ENCODE measurements at places on chromosomes 7 and 10.

DNA sequence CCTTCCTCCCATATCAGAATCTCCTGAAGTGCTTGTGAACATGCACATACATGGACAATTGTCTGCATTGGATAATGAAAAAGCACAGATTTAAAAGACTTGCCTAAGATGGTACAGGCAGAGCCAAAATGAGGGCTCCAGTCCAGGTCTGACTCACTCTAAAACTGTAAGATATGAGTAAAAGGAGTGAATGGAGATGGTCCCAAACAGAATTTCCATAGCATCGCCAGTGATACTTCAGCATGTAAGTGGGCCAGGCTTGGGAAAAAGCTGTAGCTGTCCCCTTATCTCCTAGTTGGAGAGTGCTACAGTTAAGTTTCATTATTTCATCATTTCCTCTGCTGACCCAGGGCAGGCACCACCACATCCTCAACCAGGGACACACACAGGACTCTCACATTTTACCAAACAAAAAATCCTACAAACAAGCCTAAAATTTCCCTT, 26.4 kb upstream of the IL6 start:
- DNase-seq = no peak

DNA sequence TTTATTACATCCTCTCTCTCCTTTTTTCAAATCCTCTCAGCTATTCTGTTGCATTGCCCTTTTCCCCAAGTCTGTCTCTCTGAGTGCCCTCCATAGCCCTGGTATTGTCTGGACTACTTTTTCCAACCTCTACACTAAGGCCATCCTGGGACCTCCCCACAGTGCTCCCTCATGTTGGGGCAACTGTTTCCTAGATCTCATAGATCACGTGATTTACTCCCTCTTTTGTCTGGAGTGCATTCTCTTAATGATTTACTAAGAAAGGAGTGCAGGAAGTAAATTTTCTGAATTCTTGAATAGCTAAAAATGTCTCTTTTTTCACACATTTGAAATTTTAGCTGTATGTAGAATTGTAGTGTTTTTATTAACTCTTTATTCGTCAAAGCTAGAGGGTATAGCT, 217.0 kb downstream of the PAXIP1 start:
- no peak for DNase-seq

GRCh38 chr7:81210137-81211064, 291.6 kb upstream of the SEMA3C start:
- DNase-seq = no peak

DNA sequence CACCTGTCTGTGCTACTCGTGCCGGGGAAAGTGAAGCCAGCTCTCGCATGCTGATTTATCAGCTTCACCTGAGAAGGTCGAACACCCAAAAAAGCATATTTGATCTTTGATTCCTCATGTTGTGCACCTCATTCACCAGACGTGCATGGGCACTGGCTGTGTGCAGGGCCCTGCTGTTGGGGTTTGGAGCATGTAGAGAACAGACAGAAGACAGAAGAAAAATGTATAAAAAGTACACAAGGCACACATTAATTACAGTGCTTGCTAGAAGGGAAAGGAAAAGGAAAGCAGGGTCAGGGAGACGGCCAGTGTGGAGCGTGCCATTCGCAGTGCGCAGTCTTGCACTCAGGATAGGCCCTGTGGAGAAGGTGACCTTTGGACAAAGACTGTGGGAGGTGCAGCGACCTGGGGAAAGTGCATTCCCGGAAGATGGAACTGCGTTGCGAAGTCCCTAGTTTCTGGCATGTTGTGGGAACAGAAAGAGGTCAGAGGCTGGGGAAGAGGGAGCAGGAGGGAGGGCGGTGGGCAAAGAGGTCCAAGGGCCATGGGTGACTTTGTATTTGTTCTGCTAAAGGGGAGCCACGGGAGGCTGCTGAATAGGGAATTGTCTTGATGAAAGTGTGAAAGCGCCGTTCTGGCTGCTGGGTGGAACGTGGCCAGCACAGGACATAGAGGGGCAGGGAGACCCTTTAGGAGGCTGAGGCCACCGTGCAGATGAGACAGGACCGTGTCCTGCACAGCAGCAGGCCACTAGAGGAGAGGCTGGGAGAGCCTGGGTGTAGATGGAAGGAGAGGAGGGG, 232.8 kb downstream of the GLRX3 start:
- DNase-seq = no peak

DNA sequence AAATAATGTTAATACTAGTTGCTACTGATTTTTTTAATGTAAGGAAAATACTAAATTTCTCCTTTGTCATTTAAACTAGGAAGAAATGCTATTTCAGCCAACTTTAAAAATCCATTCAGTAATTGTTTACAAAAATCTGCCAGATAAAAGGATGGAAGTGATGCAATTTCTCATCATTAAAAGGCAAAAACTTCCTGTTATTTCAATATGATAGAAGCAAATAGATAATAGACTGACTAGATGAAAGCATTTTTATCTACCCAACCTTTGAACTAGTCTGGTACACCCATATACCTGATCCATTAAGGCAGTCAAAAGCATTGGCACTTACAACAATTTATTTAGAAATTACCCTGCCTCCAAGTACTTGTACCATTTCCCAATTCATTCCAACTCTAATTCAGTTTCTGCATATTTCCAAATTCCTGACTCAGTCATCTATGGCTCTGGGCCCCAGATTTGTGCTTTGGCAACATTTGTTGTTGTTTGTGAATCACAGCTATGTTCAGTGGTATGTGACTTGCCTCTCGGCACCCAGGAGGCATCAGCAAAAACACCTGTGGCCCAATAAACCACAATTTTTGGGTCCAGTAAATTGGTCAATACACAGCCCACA, 482.6 kb upstream of the SEMA3A start:
- no peak for DNase-seq

GRCh38 chr10:109898666-109899355, 24.5 kb downstream of the XPNPEP1 start:
- no peak for DNase-seq

DNA sequence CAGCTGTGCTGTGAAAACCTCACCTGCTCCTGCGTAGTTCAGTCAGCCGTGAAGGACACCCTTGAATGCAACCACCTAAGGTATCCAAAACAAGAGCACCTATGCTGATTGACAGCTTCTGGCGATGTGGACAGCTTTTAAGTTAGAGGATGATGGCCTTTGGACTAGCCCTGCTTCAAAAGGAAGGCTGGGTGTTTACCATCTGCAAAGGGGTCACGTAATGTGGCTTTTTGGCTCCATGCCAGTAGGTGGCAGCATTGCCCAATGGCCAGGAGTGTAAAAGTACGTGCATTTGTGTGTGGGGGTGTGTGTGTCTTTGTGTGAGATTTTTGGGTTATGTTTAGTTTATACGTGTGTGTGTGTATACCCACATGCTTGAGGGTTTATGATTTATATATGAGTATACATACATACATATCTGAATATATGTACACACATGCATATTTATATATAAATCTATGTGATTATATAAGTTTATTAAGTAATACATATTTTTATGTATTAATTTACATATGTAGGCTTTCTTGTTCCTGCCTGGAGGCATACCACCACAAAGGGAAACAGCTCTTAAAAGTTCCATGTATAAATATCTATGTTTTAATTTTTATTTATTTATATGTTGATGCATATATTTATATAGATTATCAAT, 236.3 kb upstream of the ANKRD30A start:
- peak; percentile 46 for DNase-seq

GRCh38 chr7:29014725-29015124, 56.6 kb upstream of the TRIL start:
- DNase-seq = no peak

GRCh38 chr10:93171837-93172236, 98.1 kb downstream of the CYP26A1 start:
- no peak for DNase-seq

All from stimulated activated CD4-positive, alpha-beta T cell treated with anti-CD3 and anti-CD28 coated beads, Interleukin-12 subunit alpha, Interleukin-12 subunit beta, amount 100 ng/mL, for 24 hours (primary cell).